ENCODE measurements at places on chromosomes 11 and 22.

- DNase-seq: no peak
Observed at GRCh38 chr11:120129570-120129969, 8.3 kb downstream of the TRIM29 start.

DNA sequence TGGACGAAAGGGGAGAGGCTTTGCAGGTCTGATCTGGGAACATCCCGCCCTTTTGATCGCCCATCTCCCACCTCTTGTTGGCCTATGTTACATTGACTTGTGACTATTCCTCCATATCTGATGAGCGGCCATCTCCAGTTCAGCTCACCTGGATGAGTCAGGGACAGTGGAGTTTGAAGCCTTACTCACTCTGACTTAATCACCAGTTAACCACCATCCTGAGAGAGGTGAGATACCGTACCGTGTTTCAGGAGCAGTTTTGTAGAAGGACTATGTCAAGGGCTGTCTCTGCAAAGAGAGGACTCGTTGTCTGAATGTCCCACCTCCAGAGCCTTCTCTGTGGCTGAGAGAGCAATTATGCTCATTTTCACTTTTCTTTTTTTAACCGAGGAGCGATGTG, 771.7 kb downstream of the NTM start:
- DNase-seq: no peak

DNA sequence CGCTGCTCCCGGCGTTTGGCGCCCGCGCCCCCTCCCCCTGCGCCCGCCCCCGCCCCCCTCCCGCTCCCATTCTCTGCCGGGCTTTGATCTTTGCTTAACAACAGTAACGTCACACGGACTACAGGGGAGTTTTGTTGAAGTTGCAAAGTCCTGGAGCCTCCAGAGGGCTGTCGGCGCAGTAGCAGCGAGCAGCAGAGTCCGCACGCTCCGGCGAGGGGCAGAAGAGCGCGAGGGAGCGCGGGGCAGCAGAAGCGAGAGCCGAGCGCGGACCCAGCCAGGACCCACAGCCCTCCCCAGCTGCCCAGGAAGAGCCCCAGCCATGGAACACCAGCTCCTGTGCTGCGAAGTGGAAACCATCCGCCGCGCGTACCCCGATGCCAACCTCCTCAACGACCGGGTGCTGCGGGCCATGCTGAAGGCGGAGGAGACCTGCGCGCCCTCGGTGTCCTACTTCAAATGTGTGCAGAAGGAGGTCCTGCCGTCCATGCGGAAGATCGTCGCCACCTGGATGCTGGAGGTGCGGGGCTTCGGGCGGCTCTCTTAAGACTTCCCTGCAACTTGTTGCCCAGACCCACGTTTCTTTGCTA, at the start of gene CCND1:
CCND1 (plus strand) TSS at position 162 of the 587 bp plus-strand sequence; CDS start at position 320, 158 bp downstream.
- peak; percentile 86 for DNase-seq

- DNase-seq: no peak
Observed at GRCh38 chr22:49323751-49324415, 503.8 kb downstream of the BRD1 start.

DNA sequence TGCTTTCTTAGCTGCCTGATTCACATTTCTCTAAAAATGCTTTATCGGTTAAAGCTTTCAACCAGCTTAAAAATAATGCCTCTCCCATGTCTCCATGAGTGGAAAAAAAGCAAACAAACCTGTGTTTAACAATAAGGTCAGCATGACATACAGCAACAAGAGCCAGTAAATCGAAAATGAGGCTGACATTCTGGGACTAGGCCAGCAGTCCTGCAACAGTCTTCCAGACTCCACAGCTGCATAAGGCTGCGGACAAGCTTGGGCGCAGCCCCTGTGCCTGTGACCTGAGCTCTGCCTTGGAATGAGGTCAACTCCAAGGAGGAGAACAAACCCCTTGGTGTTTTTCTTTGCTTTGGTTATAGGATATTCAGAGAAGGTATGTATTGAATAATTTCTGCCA, 95.5 kb downstream of the PGR start:
- no peak for DNase-seq

- DNase-seq: peak; percentile 7
Observed at GRCh38 chr11:74179234-74180052, 8.4 kb downstream of the PPME1 start.

- DNase-seq: no peak
Observed at GRCh38 chr11:122258446-122259194, 142.6 kb upstream of the BLID start.

All from kidney capillary endothelial cell (primary cell).